ENCODE measurements at places on chromosomes 2 and 18. TPM values are rescaled to one million over a fixed set of nuclear protein-coding genes. Genes with fewer than 3 reads are reported as not detected.

- H3K27ac ChIP-seq: no peak overlapping the region
- no peak for DNase-seq
- peaks cover 7% of the 10 kb centered on the region for H3K27me3 ChIP-seq
- H3K4me3 ChIP-seq: no peak overlapping the region
Measured at GRCh38 chr18:63506336-63506646, 29.5 kb downstream of the SERPINB5 start.

DNA sequence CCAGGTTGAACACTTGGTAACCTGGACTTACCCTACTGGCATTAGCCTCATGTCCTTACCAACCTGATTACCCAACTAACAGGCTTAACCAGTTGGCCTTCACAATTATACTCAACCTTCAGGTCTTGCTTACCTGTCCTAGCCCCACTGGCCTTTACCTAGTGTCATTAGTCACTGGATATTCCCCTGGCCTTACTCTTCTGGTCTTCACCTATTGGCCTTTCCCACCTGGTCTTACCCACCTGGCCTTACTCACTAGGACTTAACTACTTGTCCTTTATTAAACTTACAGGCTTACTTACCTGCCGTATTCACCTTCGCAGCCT, 131.1 kb upstream of the ZSWIM2 start:
- no peaks in the 10 kb centered on the region for H3K27me3 ChIP-seq
- DNase-seq: no peak
- no peaks in the 10 kb centered on the region for H3K4me1 ChIP-seq
- no peaks in the 10 kb centered on the region for H3K36me3 ChIP-seq
- H3K4me3 ChIP-seq: no peak overlapping the region

GRCh38 chr2:5617358-5617757, 74.8 kb upstream of the SOX11 start:
- no peak overlapping the region for H3K27ac ChIP-seq
- no peak for DNase-seq
- H3K27me3 ChIP-seq: no peaks in the 10 kb centered on the region
- no peaks in the 10 kb centered on the region for H3K36me3 ChIP-seq
- no peak overlapping the region for H3K4me3 ChIP-seq

DNA sequence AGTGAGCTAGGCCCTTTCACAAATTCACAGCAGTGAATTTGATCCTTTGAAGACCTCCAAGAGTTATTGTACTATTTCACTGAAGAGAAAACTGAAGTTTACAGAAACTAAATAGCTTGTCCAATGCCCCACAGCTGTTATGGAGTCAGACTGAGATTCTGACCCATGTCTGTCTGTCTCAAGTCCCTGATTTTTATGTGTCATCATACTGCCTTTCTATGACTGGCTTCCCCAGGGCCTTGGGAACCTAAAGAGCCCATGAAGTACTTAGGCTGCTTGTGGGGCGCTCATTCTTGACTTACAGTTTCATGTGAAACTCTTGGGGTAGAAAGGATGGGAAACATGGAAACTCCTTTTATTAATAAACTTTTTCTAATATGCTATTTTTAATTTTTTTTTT, 107.7 kb downstream of the ATL2 start:
- no peak overlapping the region for H3K4me3 ChIP-seq
- no peaks in the 10 kb centered on the region for H3K27me3 ChIP-seq
- no peak overlapping the region for H3K27ac ChIP-seq
- H3K4me1 ChIP-seq: no peaks in the 10 kb centered on the region
- H3K36me3 ChIP-seq: no peaks in the 10 kb centered on the region
- no peak for DNase-seq

DNA sequence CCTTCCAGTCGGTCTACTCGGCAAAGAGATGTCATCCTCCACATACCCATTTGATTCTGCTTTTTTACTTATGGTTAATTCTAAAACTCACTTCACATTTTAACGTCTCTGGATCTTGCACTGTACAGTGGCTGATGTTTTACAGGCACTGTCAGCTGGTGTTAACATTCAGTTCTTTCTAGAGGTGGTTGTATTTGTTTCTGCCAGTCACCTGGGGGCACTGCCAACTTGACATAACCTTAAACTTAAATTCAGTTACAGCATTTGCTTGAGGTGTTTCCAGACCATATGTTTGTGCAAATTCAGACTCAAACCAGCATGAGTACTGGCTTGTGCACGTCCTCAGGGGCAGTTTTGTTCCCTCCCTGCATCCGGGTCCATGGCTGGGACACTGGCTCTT, 5.3 kb upstream of the TMEM185B start:
- peaks cover 49% of the 10 kb centered on the region for H3K4me1 ChIP-seq
- H3K4me3 ChIP-seq: no peak overlapping the region
- no peak overlapping the region for H3K27ac ChIP-seq
- peak; percentile 13 for DNase-seq
- no peaks in the 10 kb centered on the region for H3K27me3 ChIP-seq

DNA sequence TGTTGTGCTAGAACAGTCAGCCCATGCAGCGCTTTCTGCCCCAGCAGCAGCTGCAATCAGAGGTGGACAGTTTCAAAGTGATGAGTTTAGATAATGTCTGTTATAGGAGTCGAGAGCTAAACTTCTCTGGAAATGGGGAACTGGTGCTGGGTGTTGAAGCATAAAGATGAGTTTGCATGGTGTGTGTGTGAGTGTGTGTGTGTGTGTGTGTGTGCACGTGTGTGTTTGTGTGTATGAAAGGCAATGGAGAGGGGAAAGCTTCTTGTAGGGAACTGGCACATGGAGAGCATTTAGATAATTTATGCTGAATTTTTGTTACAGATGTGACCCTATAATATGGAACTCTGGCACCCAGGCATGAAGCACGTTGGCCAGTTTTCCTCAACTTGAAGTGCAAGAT, 22.7 kb downstream of the ICOS start:
- H3K27ac ChIP-seq: no peak overlapping the region
- no peak for DNase-seq
- no peaks in the 10 kb centered on the region for H3K27me3 ChIP-seq
- H3K36me3 ChIP-seq: peaks cover 64% of the 10 kb centered on the region
- H3K4me3 ChIP-seq: no peak overlapping the region
- H3K4me1 ChIP-seq: peaks cover 25% of the 10 kb centered on the region

DNA sequence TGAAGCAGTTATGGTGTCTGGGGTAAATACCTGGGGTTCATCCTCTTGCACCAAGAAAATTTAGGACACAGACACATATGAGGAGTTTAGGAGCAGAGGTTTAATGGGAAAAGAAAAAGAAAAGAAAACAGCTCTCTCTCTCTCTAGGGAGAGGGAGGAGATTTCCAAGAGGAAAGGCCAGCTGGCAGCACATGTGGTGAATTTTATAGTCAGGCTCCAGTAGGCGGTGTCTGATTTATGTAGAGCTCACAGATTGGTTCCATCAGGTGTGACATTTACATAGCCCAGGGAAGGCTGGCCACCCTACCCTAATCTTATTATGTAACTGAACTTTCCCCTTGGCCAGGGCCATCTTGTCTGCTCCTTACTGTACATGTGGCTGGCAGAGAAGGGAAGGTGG, 297.5 kb upstream of the RGPD4 start:
- no peak overlapping the region for H3K4me3 ChIP-seq
- H3K4me1 ChIP-seq: no peaks in the 10 kb centered on the region
- H3K27me3 ChIP-seq: no peaks in the 10 kb centered on the region
- no peak for DNase-seq
- no peaks in the 10 kb centered on the region for H3K36me3 ChIP-seq
- no peak overlapping the region for H3K27ac ChIP-seq

DNA sequence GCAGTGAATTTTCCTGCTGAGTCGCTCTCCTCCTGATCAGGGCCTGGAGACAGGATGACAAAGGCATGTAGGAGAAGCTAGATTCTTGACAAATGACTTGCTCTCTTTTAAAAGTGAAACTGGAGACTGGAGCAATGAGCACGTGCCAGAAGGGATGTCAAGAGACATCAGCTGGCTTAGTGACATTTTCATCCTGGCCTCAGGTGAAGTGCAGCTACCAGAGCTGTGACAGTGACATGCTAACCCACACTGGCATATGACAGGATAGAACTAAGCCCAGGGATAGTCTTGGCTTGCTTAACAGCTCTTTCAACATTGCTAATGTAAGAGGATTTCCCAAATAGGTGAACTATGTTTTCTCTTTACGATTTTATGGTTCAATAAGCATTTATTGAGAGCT, 757.5 kb upstream of the DDX18 start:
- H3K27me3 ChIP-seq: no peaks in the 10 kb centered on the region
- DNase-seq: no peak
- H3K27ac ChIP-seq: no peak overlapping the region
- H3K36me3 ChIP-seq: no peaks in the 10 kb centered on the region

GRCh38 chr2:144801766-144802165, 281.8 kb upstream of the ZEB2 start:
- DNase-seq: no peak
- no peak overlapping the region for H3K27ac ChIP-seq
- H3K27me3 ChIP-seq: no peaks in the 10 kb centered on the region
- H3K36me3 ChIP-seq: no peaks in the 10 kb centered on the region

- H3K36me3 ChIP-seq: no peaks in the 10 kb centered on the region
- no peaks in the 10 kb centered on the region for H3K4me1 ChIP-seq
- H3K27ac ChIP-seq: no peak overlapping the region
- no peak for DNase-seq
- H3K4me3 ChIP-seq: no peak overlapping the region
- no peaks in the 10 kb centered on the region for H3K27me3 ChIP-seq
Measured at GRCh38 chr2:1081451-1082225, 131.0 kb downstream of the SNTG2 start.

DNA sequence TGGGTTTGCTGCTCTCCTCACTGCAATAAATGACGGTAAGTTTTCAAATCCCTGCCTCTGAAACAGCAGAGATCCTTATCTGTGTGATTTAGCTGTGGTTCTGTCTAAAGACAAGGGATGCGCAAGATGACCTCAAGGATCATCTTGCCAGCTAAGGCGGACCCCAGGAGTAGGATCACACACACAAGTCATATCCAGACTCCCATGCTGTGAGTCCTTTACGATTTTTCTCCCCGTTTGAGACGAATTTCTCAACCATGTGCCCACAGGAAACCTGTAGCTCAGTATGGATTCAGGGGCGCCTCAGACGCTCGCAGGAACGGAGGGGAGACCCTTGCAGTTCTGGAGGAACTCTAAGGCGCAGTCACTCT, 11.1 kb upstream of the DCTN1 start:
- H3K36me3 ChIP-seq: no peaks in the 10 kb centered on the region
- H3K27me3 ChIP-seq: peaks cover 7% of the 10 kb centered on the region

ERBB4 gene
- not detected for total RNA-seq

IL36B gene
- not detected for total RNA-seq

MYCN gene
- 2.2 TPM for total RNA-seq

MGAT4A gene
- total RNA-seq: 105 TPM

CREG2 gene
- total RNA-seq: 2.2 TPM

LCT gene
- not detected for total RNA-seq

BCL11A gene
- 2.0 TPM for total RNA-seq

Data from CD4-positive, CD25-positive, alpha-beta regulatory T cell (primary cell).